ENCODE measurements at places on chromosomes 5 and 9.

- DNase-seq = no peak
These were observed 46.0 kb upstream of the CDKN2B start for GRCh38 chr9:22055090-22055489.

GRCh38 chr5:167574464-167574863 lies 717.0 kb upstream of the WWC1 start:
- no peak for DNase-seq

DNA sequence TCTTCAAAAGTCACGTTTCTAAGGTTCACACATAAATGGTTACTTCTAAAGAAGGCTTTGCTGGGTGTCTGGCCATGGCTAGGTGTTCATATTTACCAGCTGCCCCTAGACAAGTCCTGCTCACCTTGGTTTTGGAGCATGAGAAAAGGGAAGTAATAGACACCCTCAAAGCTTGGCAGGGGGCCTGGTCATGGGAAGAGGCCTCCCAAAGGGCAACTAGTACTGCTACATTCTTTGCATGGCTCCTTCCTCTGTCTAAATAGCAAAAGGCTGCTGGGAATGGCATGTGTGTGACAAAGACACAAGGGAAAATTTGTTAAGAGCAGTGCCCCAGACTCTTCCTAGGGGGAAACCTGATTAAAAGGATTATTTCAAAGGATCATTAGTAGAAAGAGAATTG lies 93.4 kb downstream of the NRG2 start:
- no peak for DNase-seq

DNA sequence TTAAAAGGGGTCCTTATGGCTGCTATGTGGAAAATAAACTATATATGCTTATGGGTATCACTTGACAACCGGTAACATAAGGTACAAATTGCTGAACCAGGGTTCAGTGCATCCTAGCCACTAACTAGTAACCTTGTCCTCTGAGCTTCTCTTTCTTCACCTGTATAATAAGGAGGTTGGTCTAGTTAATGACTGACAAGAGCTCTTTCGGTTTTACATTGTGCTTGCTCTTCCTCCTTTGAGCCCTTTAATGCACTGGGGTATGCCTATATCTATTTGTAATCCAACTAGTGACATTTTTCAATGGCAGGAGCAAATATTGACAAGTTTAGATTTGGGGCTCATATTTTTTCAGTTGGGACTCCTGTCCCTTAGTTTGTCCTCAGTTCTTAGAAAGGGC lies 66.1 kb downstream of the NPR3 start:
- DNase-seq = no peak

GRCh38 chr9:107638521-107639310 lies 149.1 kb upstream of the KLF4 start:
- no peak for DNase-seq

GRCh38 chr9:125556046-125556721 lies 150.8 kb downstream of the MAPKAP1 start:
- DNase-seq = no peak

DNA sequence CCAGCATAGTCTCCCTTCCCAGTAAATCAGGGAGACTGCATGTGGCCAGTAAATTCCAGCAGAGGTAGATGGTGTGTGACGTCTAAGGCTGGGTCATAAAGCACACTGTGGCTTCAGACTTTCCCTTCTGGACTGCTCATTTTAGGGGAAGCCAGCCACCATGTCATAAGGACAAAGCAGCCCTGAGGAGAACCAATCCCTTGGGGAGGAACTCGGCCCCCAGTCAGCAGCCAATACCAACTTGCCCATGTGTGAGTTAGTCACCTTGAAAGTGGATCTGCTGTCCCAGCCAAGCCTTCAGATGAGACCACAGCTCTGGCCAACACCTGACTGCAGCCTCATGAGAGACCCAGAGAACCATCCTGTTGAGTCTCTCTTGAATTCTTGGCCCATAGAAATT lies 14.7 kb upstream of the NINJ1 start:
- no peak for DNase-seq

- DNase-seq = no peak
These were observed 389.0 kb downstream of the TAF11L14 start for GRCh38 chr5:18023275-18023674.

- no peak for DNase-seq
These were observed 916.2 kb upstream of the DMAC1 start for GRCh38 chr9:8715788-8716187.

- no peak for DNase-seq
These were observed 2.2 kb downstream of the C5orf46 start for GRCh38 chr5:147904110-147904509.

GRCh38 chr5:143826951-143827444 lies 15.0 kb downstream of the HMHB1 start:
- DNase-seq = no peak

DNA sequence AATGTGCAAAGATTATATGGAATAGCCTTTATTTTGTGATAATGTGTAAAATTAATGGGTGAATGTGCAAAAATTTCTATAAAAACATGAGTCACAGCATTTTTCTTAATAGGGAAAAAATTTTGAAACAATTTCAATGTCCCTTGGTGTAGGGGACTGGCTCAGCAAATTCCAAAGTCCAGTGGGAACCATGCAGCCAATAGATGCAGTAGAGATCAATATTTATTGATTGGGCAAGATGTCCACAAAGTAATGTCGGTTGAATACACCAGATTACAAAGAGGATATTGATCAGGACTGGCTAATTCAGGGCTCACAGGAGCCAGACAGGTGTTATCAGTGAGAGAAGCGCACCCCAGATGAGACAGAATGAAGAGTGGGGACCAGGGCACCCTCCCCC lies 62.5 kb downstream of the AMBP start:
- DNase-seq = no peak

GRCh38 chr5:59093329-59093728 lies 510.5 kb downstream of the RAB3C start:
- DNase-seq = no peak

DNA sequence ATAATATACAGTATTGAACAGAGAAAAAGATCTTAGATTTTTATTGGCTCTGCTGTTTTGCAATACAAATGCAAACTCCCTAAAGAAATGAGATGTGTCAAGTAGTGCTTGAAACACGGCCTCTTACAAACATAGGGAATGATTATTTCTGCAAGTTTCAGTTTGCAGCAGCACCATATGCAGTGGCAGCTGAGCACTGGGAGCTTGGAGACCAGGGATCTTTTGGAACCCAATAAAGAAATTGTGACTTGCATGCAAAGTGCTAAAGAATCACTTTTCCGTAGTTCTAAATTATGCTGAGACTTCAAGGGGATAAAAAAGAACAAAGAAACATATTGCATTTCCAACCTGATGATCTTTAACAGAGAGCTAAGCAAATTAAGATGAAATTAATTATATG lies 674.6 kb upstream of the ZNF608 start:
- no peak for DNase-seq

GRCh38 chr5:3854188-3854821 lies 258.7 kb downstream of the IRX1 start:
- DNase-seq = no peak

GRCh38 chr5:33890131-33891032 lies 1.4 kb downstream of the ADAMTS12 start:
- no peak for DNase-seq

DNA sequence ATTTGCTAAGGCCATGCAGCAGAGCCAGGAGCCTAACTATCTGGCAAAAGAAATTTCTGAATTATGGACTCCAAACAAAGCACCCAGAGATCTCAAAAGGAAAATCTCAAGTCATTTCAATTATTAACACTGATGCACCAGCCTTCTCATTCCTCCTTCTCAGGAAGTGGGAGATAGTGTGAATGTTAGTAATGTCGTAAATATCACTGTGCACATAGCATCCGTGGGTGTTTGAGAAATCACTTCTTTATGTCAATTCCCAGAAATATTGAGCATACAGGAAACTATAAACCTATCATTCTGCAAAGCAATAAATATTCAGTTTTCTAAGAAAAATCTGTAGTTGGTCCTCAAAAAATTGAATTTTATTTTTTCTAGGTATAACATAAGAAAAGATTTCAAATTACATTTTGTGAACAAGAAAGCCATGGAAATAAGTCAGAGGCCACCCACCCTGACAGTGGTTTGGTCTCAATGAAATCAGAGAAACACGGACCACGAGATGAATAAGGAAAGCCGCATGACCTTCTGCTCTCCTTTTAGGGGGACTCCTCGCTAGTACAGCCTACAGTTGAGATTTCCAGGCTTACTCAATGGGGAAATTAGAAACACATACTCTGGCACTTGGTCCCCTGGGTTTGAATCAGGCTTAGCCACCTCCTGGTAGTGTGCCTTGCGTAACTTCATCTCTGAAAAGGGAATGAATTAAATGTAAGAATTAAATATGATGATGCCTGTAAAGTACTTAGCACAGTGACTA lies 120.6 kb downstream of the DIRAS2 start:
- DNase-seq = no peak

DNA sequence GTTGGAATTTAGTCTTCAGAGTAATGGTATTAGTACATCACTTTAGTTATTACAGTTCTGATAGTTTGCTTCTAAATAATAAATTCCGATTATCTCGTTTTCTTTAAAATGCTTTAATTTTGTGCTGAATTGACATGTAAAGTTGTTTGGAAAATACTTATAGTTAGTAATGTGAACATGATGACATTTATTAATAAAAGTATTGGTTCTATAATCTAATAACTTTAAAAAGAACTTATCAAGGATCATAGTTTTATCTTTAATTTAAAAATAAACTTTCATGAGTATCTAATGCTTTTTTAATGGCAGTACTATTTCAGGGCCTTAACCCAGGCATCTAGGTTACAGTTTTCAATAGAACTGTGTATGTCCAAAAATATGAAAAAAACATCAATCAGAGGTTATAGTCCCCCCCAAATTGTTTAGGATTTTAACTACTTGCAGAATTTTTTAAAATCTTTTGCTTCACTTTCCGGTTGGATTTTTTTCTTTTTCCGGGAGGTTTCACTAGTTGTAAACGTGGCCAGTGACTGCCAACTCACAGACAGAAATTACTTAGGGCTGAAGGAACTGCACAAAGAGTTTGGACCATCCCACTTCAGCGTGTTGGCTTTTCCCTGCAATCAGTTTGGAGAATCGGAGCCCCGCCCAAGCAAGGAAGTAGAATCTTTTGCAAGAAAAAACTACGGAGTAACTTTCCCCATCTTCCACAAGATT lies 680 bp downstream of the GPX8 start:
- no peak for DNase-seq

GRCh38 chr9:126618585-126619360 lies 5.0 kb downstream of the LMX1B start:
- no peak for DNase-seq

DNA sequence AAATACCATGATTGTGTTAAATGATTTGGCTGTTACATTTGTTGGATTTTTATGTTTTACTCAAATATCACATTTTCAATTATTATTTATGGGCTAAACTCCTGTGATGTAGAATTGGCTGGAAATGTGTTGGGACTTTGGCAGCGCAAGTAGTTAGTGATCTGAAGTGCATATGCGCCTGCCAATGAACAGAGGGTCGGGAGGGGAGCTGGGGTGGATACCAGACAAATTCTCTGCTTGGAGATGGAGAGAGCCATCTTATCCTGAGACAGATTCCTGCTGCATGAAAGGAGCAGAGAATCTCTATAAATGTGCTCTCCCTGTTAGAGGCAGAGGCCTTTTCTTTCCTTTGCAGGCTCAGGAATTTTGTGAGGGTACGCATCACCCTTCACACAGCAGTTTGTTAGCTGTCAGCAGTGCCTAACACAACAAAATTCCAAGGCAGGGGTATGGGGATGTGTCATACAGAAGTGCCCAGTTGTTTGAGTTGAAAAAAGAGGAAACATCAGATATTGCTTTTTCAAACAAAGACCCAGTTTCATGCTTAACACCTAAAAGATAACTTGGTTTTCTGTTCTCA lies 489.1 kb downstream of the CSNK1G3 start:
- DNase-seq = no peak

DNA sequence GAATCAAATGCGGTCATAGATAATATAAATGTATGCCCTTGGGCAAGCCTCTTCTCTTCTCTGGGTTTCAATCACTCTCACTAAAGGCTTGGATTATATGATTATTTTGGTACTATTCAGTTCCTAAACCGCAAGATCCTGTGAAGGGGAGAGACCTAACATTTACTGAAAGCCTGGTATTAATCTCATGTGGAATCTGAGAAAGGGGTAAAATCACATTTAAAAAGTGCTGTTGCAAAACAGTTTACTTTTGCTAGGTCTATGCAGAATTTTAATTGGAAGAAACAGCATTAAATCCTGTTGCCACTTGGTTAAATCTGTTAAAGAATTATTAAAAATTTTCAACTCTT lies 50.7 kb downstream of the SLC44A1 start:
- no peak for DNase-seq

DNA sequence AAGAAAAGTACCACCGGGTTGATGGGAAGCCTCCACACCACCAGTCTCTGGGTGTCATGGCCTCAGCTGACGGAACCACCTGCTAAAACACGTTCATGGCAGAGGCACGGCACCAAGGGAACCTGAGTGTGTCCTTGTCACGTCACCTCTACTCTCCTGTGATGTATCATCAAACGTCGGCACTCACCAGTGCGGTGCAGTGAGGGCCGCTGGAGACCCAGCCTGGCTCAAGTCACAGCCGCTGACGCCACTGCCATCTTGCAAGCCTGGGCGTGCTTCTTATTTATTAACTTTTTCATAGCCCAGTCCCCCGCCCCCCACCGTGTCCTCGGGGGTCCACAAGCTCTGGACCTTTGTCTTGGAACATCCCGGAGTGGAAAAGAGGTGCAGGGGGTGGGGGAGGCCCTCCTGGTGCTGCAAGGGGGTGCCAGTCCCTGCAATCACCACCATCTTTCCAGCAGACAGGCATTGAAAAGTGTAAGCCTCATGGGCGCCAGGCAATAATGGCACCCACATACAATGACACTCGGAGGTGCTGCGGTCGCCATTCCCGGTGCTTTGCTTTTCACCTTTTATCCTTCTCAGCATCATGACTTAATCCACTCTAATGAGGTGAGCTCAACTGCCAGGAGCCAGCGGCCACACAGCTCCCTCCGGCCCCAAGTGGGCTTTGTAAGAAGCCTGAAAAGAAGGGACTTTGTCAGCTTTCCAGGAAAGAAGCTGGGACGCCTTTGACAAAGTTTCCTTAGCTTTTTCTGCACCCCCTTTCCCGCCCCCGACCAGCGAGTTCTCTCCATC lies 202.3 kb upstream of the IRX1 start:
- no peak for DNase-seq

DNA sequence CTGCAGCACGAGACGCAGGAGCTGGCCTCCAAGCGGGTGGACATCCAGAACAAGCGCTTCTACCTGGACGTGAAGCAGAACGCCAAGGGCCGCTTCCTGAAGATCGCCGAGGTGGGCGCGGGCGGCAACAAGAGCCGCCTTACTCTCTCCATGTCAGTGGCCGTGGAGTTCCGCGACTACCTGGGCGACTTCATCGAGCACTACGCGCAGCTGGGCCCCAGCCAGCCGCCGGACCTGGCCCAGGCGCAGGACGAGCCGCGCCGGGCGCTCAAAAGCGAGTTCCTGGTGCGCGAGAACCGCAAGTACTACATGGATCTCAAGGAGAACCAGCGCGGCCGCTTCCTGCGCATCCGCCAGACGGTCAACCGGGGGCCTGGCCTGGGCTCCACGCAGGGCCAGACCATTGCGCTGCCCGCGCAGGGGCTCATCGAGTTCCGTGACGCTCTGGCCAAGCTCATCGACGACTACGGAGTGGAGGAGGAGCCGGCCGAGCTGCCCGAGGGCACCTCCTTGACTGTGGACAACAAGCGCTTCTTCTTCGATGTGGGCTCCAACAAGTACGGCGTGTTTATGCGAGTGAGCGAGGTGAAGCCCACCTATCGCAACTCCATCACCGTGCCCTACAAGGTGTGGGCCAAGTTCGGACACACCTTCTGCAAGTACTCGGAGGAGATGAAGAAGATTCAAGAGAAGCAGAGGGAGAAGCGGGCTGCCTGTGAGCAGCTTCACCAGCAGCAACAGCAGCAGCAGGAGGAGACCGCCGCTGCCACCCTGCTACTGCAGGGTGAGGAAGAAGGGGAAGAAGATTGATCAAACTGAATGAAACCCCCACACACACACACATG lies 654 bp downstream of the PURA start:
- DNase-seq = peak; percentile 17

Data from stimulated activated CD8-positive, alpha-beta memory T cell treated with anti-CD3 and anti-CD28 coated beads, Interleukin-15, amount 100 ng/mL, for 4 hours (primary cell).